ENCODE measurements at places on chromosomes 2 and 18.

GRCh38 chr2:33219850-33220275, 256.6 kb upstream of the RASGRP3 start:
- DNase-seq: no peak

- DNase-seq: no peak
Observed at GRCh38 chr2:30349691-30350090, 97.4 kb upstream of the LCLAT1 start.

DNA sequence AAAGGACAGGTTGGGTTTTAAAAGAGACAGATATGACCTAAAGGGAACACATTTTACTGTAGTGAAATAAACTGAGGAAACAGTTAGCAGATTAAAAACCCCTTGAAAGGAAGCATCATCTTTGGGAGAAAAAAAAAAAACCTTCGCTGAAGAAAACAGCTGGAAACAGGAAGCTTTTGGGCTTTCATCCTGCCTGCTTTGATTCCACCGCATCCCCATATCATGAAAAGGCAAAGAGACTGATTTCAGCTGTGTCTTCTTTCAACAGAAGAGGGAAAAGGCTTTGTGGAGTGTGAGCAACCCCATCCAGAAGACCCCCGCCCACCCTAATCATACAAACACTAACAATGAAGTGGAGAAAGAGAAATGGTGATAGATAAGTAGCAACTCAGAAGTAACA, 86.4 kb downstream of the TCF4 start:
- DNase-seq: no peak

GRCh38 chr18:9240270-9240669, 94.3 kb upstream of the TWSG1 start:
- DNase-seq: no peak

DNA sequence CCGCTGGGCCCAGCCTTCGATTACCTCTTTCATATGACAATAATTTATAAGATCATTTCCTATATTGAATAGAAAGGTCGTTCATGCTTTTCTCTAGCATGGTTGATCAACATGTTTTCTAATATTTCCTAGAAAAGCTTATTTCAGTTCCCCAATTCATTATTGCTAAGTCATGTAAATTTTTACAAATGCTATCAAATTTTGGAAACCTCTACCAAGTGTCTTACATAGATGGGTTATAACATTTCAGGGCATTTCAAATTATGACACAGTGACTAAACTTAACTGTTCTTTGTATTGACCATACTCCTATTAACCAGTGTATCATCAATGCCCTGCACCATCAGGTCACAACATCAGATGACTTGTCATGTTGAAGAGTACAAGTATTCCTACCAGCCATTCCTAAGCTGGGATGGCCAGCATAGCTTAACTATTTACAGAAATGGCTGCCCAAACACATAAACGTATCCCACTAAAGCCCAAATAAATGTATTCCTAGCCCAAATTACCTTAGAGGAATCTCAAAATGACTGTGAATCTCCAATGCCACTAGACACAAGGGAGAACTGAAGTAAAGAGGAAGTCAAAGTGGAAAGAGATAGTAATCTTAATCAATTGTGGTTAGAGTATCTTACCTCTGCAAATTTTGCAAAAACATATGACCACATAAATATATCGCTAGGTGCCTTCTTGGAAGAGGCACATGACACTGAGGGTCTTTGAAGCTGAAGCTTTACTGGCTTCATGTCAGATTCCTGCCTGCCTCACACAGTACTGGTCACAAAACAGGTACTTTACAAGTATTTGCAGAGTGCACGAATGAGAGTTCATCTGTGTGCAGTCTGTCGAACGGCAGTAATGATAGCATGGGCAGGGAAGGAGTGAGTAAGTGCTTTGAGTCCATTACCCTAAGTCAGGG, 87.3 kb upstream of the TLK1 start:
- DNase-seq: no peak

- DNase-seq: no peak
Observed at GRCh38 chr2:10549195-10549594, 101.1 kb upstream of the ODC1 start.

DNA sequence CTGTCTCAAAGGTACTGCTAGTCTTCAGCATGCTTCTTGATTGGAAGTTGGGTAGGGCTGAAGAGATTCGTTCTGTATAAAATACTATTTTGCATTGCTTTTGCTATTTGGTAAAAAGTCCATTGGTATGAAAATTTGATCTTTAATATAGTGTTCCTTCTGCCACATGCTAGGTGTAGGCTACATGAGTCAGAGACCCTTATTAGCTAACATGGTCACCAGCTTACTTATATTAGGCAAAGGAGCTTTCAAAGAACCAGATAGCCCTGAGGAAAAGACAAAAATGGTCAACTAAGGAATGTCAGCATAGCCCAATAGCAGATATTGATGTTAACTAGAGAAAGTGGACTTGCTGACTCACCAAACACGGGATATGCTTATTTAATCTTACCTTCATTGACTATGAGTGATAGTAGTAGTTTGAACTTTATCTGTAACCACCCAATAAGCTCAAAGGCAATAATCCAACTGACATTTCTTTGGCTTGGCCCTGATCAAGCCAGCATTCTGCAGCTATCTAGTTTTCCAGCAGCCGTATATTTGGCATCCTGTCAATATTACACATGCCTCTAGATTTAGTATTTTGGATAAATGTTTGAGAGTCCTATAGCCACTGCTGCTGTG, 110.0 kb downstream of the TPGS2 start:
- no peak for DNase-seq

All from retinal pigment epithelial cell (primary cell).